ENCODE measurements at places on chromosomes 11 and 22. TPM values are rescaled to one million over a fixed set of nuclear protein-coding genes. Genes with fewer than 3 reads are reported as not detected.

DSCAML1 gene
- total RNA-seq = 1.1 TPM

SCGB2A2 gene
- not detected for total RNA-seq

FAM227A gene
- 0.56 TPM for total RNA-seq

PNPLA3 gene
- not detected for total RNA-seq

TRIM49B gene
- not detected for total RNA-seq

NEFH gene
- not detected for total RNA-seq

LSP1 gene
- 22.5 TPM for total RNA-seq

PAK1 gene
- total RNA-seq = 4.3 TPM

TMEM191B gene
- total RNA-seq = not detected

A4GALT gene
- total RNA-seq = 61.4 TPM

MRGPRX3 gene
- not detected for total RNA-seq

OTOG gene
- not detected for total RNA-seq

DNAJB7 gene
- total RNA-seq = not detected

- DNase-seq = no peak
Measured at GRCh38 chr22:31574055-31574670, 77.8 kb downstream of the SFI1 start.

GRCh38 chr22:42343121-42343454 is 72.6 kb upstream of the TCF20 start:
- DNase-seq = no peak

- DNase-seq = no peak
Measured at GRCh38 chr11:78319453-78319955, 98.1 kb downstream of the GAB2 start.

DNA sequence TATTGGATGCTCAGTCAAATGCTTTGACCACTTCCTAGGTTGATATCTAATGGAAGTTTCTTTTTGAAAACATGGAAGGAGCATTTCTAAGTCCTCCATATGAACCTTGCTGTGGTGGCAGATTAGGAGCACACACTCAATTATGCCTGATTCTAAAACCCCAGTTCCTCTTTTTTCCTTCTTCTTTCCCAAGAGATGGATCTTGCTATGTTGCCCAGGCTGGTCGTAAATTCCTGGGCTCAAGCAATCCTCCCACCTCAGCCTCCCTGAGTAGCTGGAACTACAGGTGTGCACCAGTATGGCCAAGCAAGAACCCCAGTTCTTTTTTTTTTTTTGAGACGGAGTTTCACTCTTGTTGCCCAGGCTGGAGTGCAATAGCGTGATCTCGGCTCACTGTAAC is 3.0 kb downstream of the LYVE1 start:
- DNase-seq = no peak

DNA sequence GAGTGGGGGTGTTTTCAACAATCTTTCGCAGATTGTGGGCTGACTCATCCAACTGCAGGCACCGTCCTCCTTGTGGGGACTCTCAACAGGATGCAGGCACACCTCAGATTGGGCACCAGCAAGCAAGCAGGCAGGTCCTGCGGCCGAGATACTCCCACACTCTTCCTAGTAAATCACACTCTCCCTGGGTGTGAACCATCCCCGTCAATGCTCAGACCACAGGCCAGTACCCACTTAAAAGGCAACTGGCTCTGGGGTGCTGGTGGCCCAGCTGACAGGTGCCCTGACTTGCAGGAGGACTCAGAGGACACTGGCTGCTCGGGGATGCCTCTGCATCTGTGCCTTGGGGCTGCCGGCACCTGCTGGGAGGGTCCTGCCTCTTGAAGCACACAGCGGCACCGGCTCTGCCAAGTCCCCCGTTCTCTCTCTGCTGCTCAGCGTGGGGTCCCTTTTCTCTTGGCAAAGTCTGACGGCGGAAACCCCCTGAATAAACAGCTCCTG is 282.5 kb downstream of the CTTN start:
- DNase-seq = no peak

- no peak for DNase-seq
Measured at GRCh38 chr22:39267974-39268373, 23.2 kb upstream of the PDGFB start.

- DNase-seq = no peak
Measured at GRCh38 chr22:23146478-23147205, 1.4 kb downstream of the RAB36 start.

DNA sequence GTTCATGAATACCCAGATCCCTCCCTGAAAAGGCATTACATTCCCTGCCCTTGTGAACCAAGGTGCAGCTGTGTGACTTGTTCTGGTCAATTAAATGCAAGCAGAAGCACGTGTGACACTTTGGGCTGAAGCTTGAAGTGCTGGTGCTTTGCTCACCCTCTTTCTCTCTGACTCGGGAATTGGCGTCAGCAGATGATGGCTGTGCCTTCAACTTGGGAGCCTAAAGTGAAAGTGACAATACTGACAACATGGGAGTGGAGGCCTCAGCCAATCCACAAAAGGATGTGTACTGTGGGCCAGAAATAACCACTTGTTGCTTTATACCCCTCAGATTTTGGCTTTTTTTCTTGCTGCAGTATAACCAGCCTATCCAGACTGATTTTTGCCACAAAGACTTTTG is 148.3 kb upstream of the THY1 start:
- no peak for DNase-seq

- DNase-seq = no peak
Measured at GRCh38 chr11:120205596-120206161, 5.2 kb upstream of the OAF start.

DNA sequence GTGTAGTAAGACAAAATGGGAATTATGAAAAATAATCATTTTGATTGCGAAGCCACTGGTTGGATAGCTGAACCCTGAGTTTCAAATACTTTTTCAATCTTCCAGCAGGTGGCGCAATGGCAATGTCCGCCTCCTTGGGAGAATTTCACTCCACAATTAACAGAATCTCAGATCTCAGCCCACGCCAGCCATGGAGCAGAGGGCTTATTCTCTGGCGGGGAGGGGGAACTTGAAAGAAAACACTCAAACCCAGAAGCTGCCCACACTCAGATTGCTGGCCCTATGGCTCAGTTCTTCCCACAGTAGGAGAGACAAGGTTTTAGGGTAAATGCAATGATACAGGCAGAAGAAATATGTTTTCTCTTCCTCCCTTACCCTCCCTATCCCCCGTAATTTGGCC is 38.7 kb upstream of the RCN1 start:
- DNase-seq = peak; percentile 27

DNA sequence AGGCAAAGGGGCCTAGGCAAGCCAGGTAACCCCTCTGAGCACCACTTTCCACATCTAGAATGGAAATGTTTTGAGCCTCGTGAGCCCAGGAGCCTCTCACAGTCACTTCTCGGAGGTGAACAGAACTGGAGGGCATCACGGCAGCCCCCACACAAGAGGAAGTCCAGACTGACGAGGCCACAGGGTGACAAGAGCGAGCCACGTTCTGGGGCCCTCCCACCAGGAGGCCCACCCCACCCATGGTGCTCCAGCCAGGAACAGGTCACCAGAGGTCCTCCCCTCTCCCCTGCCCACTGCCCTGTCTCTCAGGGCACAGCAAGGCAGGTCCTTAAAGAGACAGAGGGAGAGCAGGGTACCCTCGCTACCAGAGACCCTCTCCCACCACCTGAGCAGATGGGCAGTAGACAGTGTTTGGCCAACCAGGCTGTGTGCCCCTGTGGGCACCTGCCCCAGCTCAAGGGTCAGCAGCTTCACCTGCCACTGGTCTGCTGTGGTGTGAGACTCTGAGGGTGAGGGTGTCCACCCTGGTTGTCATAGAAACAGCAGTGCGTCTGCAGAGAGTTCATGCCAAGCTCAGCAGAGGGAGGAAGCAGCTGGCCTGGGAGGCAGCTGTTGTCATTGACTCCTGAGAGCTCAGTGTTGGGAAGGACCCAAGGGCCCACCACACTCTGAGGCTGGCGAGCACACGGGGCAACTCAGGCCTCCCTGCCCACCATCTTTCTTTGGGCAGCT is 31.4 kb downstream of the RSPH14 start:
- no peak for DNase-seq

GRCh38 chr11:122285070-122285988 is 169.3 kb upstream of the BLID start:
- DNase-seq = no peak

- DNase-seq = no peak
Measured at GRCh38 chr11:128731041-128731663, 37.3 kb downstream of the FLI1 start.

- no peak for DNase-seq
Measured at GRCh38 chr11:106624377-106624776, 393.9 kb downstream of the GUCY1A2 start.

DNA sequence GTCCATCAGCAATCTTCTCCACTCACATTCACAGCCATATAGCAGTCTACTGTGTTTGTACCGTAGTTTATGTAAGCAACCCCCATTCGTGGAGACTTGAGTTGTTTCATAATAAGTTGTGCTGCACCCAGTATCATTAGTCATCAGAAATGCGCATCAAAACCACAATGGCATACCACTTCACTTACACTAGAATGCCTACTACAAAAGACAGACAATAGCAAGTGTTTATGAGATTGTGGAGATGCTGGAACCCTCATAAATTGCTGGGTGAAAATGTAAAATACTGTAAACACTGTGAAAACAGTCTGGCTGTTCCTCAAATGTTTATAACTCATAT is 133.3 kb downstream of the ATXN10 start:
- DNase-seq = no peak

- no peak for DNase-seq
Measured at GRCh38 chr11:29005401-29005980, 897.3 kb downstream of the METTL15 start.

DNA sequence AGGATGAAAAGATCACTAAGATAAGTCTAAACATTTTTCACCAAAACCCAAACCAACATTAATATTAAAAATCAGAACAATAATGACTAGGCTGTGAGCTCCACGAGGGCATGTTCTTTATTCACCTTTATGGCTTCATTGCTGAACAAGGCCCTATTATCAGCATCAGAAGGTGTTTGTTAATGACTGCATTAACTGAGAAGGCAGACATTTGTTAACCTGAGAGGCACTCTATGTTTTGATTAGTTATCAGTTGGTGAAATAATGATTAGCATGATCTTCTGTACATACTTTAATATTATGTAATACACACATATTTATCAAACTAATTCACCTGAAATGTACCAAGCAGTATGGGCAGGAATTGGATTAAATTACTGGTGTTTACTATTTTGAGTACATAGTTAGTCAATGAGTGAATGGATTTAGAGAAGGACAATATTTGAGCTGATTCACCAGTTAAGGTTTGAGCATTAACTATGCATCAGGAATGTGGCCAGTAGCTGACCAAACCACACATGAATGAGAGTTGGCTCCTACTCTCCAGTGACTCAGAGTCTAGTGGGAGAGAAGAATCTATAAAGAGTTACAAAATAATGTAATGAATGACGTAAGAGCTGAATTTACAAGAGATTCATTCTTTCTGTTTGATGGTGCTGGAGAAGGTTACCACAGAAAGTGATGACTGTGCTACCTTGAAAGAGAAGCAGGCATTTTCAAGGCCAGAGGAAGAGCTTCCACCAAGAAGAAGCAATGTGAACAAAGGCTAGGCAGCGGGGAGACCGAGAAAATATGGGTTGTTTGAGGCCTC is 6.7 kb downstream of the IL18 start:
- no peak for DNase-seq

DNA sequence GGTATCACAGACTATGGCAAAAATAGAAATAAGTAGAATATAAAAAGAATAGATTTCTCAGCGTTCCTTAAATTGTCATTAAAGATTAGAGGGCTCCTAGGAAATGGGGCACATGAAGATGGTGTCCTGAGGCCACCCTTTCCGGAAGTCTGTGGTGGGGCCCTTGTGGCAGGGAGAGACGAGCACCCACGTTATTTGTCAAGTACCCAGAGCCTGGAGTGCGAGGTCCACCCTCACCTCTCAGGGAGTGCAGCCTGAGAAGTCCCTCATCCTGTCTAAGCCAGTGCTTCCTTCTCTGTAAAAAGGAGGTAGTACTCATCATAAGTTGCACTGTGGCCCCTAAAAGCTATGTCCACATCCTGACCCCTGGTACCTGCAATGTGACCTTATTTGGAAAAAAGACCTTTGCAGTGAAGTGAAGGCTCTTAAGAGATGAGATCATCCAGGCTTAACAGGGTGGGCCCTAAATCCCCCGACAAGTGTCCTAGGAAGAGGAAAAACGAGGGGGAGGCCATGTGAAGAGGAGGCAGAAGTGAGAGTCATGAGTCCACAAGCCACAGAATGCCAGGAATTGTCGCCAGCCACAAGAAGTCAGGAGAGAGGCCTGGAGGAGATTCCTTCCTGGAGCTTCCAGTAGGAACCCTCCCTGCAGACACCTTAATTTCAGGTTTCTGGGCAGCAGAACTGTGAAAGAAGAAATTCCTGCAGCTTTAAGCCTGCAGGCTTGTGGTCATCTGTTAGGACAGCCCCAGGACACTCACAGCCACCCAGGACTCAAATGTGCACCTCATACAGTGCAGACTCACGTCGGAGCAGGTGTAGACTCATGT is 76.8 kb upstream of the CCND1 start:
- DNase-seq = no peak

DNA sequence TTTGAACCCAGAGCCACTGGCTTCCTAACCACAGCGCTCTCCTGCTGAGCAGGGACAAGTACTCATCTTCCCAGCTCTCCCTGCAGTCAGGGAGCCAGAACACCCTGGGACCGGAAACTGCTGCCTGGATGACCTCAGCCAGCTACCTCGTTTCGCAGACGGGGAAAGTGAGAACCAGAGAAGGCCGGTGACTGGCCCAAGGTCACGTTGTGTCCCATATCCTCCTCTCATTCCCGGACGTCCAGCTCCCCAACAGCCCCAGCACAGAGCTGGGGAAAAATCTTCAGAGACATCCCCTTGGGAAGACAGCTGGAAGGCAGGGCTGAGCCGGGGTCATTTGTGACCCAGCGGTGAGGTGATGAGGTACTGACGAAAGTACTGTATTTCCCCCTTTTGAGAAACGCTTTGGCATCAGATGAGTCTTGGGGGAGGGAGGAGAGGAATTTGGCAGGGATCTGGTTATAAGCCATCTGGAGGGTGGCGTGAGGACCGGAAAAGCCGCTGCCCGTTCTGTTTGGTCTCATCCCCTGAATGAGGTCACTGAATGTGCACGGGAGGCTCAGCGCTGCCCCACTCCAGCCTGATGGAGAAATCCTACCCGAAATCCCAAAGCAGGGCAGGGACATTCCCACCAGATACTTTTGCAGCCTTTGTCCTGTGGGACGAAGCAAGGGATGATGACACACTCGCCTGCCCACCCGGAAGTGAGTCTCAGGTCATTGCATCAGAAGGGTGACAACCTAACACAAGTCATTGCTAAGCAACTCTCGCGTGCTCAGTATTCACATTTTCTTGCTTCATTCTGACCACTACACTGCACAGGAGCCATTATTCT is 41.1 kb downstream of the LIF start:
- DNase-seq = peak; percentile 60

GRCh38 chr11:134504146-134504905 is 92.3 kb upstream of the B3GAT1 start:
- no peak for DNase-seq

- no peak for DNase-seq
Measured at GRCh38 chr11:84188521-84188920, 902.4 kb upstream of the CCDC90B start.
